Femur (tissue), 1 donor: ENCODE measurements at places on chromosomes 1 and 21.

DNA sequence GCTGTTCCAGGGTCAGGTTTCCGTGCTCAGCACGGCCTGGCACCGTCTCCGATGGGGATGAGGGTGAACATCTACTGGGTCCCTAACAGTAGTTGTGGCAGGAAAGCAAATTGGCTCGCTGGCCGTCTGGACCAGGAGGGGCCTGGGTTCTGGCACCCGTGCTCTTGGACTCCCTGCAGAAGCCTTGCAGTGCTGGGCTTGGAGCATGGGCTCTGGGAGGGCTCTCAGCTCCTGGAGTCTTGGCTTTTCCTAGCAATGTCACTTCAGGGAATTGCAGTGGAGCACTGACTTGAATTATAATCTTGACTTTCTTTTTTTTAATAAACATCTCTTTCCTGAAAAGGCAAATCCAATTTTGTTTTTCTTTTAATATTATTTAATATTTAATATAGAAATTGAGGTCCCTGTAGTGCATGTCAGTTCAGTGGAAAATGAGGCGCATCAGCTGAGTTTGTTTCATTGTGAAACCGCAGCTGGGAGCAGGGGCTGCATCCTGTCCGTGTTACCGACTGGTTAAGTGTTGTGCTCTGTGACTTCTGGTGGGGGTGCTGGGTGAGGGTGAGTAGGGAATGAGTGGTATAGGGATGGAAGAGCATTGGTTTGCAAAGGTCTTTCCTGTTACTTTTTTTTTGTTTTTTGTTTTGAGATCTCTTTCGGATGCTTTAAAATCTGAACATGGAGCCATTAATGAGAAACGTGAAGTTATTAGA, 64.1 kb downstream of the PEX14 start:
- DNase-seq = no peak

DNA sequence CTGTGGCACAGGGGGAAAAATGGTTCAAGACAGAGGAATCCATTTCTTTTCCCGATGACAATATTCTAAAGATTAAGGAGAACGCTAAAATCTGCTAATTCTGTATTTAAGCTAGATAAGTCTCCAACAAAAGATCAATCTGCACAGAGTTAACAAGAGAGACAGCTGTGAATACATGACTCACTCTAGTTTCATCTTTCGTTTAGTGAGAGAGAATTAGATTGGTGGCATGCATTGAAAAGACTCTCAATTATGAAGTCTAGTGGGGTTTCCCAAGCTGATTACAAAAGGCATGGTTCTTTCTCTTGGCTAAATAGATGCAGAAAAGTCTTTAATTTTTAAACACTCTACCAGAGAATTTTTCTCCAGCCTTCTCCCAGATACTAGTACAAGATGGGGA, 34.4 kb downstream of the CAPN9 start:
- DNase-seq = no peak

DNA sequence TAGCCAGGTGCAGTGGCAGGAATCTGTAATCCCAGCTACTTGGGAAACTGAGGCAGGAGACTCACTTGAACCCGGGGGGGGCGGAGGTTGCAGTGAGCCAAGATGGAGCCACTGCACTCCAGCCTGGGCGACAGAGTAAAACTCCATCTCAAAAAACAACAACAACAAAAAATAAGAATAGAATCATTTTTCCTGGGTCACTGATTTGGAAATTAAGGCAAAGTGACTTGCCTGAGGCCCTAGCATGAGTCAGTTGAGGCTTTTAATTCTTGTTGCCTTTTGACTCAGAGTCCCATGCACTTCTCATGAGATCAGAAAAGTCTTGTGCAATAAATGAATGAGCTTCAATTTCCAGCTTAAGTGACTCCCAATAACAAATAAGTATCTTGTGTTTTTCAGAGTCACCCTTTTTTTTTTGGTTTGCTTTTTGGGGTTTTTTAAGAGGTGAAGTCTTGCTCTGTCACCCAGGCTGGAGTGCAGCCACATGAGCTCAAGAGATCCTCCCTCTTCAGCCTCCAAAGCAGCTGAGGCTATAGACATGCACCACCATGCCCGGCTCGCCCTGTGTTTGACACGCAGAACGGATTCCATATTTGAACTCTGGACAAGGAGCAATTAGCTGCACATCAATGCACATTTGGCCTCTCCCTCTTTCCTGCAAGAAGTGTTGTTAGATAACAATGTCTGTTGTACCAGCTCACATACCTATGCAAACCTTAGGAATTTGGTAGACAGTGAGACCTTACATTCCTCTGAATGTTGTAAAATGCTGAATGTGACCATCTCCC, 3.4 kb upstream of the PLEKHM2 start:
- DNase-seq = no peak

DNA sequence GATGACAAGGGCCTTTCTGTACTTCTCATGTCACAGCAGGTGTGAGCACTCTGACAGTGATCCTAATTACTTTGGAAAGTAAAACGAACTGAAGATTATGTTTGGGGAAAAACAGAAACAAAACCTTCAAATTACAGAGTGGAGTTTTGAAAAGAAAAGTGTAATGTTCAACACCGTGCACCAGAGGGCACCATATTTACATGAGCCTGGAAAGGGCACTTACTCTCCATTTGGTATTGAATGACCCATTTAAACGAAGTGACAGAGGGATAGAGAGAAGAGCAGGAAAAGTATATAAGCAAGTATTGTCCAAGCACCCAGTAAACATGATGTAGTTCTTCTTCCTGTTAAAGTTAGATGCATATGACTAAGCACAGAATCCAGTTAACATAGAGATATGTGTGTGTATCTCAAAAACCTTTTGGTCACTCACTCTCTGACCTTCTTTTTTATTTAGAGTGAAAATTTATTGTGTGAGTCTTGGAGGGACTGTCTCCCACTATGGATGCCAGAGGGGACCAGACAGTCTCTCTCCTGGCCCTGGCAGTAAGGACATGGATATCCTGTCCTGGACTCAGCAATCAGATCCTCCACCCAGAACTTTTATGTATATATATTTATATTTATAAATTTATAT, 3.8 kb upstream of the RGSL1 start:
- no peak for DNase-seq

- no peak for DNase-seq
Measured at GRCh38 chr1:235018161-235018560, 110.5 kb downstream of the TOMM20 start.

GRCh38 chr1:145960468-145961108, 2.8 kb upstream of the LIX1L start:
- peak; percentile 87 for DNase-seq

- DNase-seq = no peak
Measured at GRCh38 chr1:81549588-81550127, 251.1 kb upstream of the ADGRL2 start.

DNA sequence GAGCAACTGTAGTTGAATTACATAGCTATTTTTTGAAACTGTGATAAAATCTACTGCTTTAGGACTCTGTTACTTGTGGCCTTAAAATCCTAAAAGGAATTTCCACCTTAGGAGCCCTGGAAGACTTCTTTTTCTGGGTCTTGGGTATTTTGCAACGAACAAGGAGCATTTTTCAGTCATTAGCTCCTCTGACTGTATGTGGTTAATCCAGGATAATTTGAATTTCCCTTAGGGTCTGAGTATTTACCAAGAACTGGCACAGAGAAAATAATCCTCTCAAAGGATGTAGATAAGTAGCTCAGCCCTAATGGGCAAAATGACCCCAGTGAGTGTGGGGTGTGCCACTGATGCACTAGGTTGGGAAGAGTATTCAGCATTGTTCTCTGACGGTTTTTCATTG, 170.4 kb downstream of the VAV3 start:
- no peak for DNase-seq
